Smooth muscle cell of the pulmonary artery (primary cell): ENCODE measurements at places on chromosomes 12 and 14. TPM values are rescaled to one million over a fixed set of nuclear protein-coding genes. Genes with fewer than 3 reads are reported as not detected.

SIX1 gene
- total RNA-seq: 4.6 and 5.4 TPM in 2 replicates

FOXA1 gene
- not detected in 2 replicates for total RNA-seq

KRT83 gene
- total RNA-seq: not detected in 2 replicates

OTOGL gene
- 0.07 and 0.39 TPM in 2 replicates for total RNA-seq
